Daoy (cell line): ENCODE measurements at places on chromosomes 11 and 22. TPM values are rescaled to one million over a fixed set of nuclear protein-coding genes. Genes with fewer than 3 reads are reported as not detected.

The SLC5A12 gene
- not detected in 2 replicates for total RNA-seq

The RBFOX2 gene
- 67.0 and 83.1 TPM in 2 replicates for total RNA-seq

The GLYATL1 gene
- 1.1 TPM in 1 of 2 replicates, not detected in the other for total RNA-seq

The ELF5 gene
- not detected in 2 replicates for total RNA-seq

The KBTBD4 gene
- total RNA-seq = 21.3 and 26.9 TPM in 2 replicates

The PKP3 gene
- 7.3 and 22.9 TPM in 2 replicates for total RNA-seq

The TMPRSS4 gene
- not detected in 2 replicates for total RNA-seq

The FOXR1 gene
- total RNA-seq = not detected in 2 replicates

The PHETA2 gene
- total RNA-seq = 8.7 and 14.5 TPM in 2 replicates

The VPREB3 gene
- not detected in 2 replicates for total RNA-seq

The SWAP70 gene
- total RNA-seq = 8.9 and 9.1 TPM in 2 replicates

The C11orf52 gene
- not detected in 2 replicates for total RNA-seq

The PIH1D2 gene
- total RNA-seq = 1.1 and 8.7 TPM in 2 replicates

The EHF gene
- total RNA-seq = 0.57 and 1.1 TPM in 2 replicates

The TRIM48 gene
- not detected in 2 replicates for total RNA-seq

The OPCML gene
- not detected in 2 replicates for total RNA-seq
